ENCODE measurements at places on chromosomes 5 and 9.

DNA sequence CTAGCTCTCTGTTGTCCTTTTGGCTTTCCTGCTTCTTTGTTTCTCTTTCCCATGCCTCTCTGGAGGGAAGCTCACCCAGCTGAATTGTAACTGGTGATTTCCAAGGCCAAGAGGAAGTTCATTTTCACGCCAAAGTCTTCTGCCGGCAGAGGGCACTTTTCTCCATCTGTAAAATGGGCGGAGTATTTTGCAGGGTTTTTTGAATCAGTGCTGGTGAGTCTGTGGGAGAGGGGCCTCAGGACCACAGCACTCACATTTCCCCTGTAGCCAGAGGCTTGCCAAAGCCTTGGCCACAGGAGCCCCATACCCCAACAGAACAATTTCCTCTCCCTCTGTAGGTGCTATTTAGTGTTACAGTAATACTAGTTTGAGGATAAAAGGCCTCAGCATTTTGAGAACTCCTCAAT lies 42.3 kb upstream of the MATR3 start:
- H3K36me3 ChIP-seq: no peaks in the 10 kb centered on the region
- no peak for DNase-seq
- no peaks in the 10 kb centered on the region for H3K27me3 ChIP-seq
- no peaks in the 10 kb centered on the region for H3K4me1 ChIP-seq
- no peak overlapping the region for H3K4me3 ChIP-seq
- no peak overlapping the region for H3K27ac ChIP-seq

GRCh38 chr5:124905256-124906130 lies 159.1 kb upstream of the ZNF608 start:
- H3K27me3 ChIP-seq: no peaks in the 10 kb centered on the region
- DNase-seq: no peak
- no peak overlapping the region for H3K4me3 ChIP-seq
- peak overlapping the region; percentile 79 for H3K27ac ChIP-seq
- H3K36me3 ChIP-seq: no peaks in the 10 kb centered on the region
- H3K4me1 ChIP-seq: peaks cover 60% of the 10 kb centered on the region

DNA sequence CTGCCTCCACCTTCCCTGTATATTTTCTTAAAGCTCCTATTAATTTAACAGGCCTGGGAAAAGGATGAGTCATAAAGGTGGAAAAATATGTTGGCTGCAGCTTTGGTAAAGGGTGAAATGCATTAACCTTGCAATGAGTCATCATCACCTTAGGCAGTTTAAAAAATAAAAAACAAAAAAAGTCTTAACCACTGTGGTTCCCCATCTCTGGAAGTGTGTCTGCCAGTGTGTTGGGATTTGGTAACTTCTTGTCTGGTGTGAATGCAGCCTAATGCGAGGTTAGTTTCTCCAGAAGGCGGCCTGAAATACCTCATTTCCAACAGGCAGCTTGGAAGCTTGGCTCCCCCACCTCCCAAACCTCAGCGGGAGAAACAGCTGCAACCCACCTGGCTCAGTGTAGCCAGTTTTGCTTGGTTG lies 265.3 kb upstream of the GAS1 start:
- no peak overlapping the region for H3K4me3 ChIP-seq
- H3K27ac ChIP-seq: no peak overlapping the region
- no peak for DNase-seq
- no peaks in the 10 kb centered on the region for H3K36me3 ChIP-seq
- H3K27me3 ChIP-seq: no peaks in the 10 kb centered on the region

GRCh38 chr5:142643634-142644033 lies 42.3 kb downstream of the FGF1 start:
- H3K27ac ChIP-seq: no peak overlapping the region
- no peaks in the 10 kb centered on the region for H3K27me3 ChIP-seq
- H3K4me1 ChIP-seq: no peaks in the 10 kb centered on the region
- no peak overlapping the region for H3K4me3 ChIP-seq
- H3K36me3 ChIP-seq: no peaks in the 10 kb centered on the region
